Suppressor macrophage treated with lipopolysaccharide for 4 hours (primary cell): ENCODE measurements at places on chromosomes 6 and 20.
A peak's percentile ranks its signal among the peaks of the same experiment; 100 is the strongest.

DNA sequence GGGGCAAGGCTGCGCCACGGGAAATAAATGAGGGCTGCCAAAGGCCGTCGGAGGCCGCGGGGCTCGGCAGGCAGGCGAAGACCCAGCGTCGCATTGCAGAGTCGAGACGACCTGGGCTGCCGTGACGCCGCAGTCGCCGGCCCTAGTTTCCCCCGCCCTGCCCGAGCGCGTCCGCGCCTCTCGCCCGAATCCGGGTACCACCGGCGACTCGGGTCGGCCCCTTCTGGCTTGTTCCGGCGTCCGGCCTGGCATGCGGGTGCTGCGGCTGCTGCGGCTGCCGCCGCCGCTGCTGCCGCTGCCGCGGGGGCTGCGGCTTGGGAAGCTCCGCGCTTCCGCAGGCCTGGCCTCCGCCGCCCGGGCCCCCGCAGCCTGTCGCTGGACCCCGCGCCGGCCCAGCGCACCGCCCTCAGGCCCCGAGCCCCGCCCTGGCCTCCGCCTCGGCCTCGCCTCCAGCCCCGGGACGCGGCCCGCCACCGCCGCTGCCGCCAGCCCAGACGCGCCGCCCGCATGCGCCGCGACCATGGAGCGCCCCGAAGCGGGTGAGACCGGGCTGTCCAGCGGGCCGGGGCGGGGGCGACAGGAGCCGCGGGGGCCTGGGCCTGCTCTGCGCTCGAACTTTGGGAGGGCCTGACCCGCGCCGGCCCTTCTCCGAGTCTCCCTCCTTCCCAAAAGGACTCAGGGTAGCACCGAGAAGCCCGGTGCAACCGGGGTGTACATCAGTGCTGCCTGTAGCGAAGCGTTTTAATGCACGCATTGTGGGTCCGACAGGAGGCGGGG, at the start of gene AKAP7:
Gene AKAP7, plus strand, starts transcription at position 224 of the 777 bp plus-strand sequence. Its CDS starts 297 bp downstream, at position 521.
- peak; percentile 71 for DNase-seq

GRCh38 chr6:114940181-114940580, 597.4 kb upstream of the HS3ST5 start:
- DNase-seq, result no peak

DNA sequence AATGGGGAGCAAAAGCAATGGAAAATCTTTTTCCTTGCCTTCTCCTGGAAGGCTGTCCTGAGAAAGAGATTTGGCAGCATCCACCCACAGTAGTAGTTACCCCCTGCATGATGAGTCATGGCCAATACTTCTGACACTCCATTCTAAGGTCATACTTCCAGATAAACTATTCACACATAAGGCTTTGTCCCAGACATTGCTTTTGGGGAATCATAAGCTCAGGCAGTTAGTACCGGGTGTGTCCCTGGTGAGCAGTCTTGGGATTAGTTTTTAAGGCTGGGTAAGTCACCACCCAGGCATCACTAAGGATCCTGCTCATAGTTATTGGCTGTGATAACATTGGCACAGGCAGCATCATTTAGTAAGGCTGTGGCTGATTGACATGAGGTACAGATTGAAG, 160.6 kb upstream of the GGTLC1 start:
- DNase-seq, result no peak

DNA sequence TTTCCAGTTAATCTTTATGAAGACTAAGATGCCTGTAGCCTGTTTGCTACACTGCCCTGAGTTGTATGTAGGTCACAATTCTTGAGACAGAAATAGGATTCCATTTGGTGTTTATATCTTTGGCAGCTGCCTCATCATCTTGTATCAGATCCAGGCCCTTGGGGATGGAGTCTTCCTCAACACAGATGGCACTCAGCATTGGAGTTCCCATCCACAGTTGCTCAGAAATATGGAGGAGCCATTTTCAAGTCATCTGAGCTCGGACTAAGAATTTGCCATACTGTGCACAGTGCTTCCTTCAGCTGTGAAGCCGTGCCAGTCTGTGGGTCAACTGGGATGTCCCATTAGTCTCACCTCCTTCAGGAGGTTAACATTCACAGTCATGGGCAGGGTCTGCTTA, 156.6 kb downstream of the ZDHHC14 start:
- no peak for DNase-seq

GRCh38 chr20:5504061-5504739, 187.4 kb upstream of the PROKR2 start:
- peak; percentile 17 for DNase-seq

DNA sequence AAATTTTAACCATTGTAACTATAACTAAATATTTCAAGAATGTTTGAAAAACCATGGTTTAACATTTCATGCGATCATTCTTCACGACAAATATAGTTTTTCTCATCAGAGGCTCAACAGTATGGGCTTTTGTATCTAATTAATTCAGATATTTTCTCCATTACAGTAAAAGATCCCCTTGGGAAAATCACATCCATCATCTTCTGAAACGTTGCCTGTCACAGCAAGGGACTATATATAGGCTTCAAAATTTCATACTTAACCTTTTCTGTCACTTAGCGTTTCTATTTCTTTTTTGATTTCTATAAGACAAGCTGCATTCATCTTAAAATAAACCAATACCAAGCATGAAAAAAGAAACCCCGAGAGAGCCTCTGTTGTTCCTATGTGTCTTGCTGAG, 710.0 kb downstream of the PRKN start:
- no peak for DNase-seq

DNA sequence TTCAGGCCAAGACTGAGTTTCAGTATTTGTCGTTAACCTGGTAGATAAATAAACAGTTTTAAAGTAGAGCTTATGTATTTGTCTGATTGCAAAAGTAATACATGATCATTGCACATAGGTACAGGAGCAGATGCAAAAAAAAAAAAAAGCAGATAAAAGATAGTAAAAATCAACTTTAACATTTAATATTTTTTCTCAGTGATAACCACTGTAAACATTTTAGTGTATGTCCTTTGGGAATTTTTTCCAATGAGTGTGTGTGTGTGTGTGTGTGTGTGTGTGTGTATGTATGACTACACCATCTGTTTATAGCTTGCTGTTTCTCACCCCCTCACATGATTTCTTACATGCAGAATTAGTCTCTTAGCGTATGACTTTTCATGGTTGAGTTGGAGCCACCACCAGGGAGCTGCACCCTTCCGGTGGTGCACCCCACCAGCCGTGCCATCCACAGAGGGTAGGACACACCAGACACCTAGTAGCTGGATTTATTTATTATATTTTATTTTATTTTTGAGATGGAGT, 26.3 kb downstream of the WRNIP1 start:
- DNase-seq, result peak; percentile 21

DNA sequence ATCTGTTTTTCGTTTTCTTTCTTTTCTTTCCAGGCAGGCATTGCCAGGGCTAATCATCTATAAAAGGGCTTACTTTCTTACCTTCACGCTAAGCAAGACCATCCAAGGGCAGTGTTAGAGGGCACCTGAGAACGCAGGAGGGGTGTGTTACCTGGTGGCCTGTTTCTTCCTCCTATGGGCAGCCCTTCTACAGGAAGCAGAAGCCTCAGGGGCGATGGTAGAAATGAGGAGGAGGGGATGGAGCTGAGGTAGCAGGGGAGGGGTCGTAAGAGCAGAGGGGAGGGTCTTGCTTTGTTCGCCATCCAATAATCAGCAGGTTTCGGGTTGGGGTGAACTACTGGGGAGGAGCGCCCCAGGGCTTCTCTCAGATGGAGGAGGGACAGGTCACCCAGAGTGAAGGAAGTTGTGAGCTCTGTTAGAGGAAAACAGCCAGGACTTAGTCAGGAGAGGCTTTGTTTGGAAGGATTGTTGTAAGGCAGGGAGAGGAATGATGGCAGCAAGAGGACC, 1.5 kb upstream of the CCR6 start:
- no peak for DNase-seq

DNA sequence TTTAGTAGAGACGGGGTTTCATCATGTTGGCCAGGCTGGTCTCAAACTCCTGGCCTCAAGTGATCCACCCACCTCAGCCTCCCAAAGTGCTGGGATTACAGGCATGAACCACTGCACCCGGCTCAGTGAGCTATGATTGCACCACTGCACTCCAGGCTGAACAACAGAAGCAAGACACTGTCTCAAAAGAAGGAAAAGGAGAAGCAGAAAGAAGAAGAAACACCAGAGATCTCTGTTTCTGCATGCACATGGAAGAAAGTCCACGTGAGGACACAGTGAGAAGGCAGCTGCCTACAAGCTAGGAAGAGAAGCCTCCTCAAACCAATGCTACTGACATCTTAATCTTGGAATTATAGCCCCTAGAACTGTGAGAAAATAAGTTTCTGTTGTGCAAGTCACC, 16.0 kb downstream of the ECT2L start:
- DNase-seq, result peak; percentile 57

DNA sequence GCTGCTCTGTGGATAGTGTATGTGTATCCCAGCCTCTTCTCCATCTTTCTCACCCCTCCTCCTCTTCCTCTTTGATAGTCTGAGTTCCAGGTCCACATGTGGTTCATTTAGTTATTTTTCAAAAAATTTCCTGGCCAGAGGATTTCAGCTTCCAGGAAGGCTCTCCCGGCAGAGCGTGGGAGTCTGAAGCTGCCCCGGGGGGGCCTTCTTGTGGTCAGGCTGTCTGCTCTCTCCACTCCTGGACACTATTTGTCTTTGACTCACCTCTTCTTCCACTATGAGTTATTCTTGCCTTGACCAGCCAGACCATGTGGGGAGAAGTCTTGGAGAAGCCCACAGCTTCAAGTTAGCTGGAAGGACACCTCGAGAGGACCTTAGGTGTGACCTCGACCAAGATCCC, 258.8 kb downstream of the CDC5L start:
- DNase-seq, result no peak

GRCh38 chr6:166562726-166563125, 23.8 kb downstream of the RAMACL start:
- no peak for DNase-seq

DNA sequence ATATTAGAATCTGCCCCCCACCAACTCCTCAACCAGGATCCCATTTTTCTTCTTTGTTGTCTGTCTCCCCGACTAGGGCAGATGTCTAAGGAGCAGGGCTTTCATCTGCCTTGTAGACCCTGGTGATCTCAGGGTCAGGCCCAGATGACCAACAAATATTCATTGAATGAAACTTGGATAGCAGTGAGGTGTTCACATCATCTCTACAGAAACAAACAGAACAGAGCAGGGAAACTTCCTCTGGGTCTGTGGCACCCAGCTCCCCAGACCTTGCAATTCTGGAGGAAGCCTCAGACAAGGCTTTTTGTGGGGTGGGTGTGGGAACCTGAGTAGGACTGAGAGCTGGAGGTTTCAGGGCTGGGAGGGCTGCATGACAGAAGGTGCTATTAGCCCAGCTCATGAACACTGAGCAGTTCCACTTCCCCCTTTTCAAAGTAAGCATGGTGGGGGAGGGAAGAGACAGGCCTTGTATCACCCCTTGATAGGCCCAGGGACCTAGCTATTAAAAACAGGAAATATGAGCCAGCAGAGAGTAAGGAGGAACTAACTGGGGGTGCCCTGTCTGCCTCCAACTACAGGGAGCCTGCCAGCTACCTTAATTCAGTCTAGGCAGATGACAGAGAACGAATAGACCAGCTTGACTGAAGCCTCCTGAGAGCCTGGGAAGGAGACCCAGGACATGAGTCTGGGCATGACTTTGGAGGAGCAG, 37.3 kb upstream of the TOP1 start:
- DNase-seq, result peak; percentile 93

DNA sequence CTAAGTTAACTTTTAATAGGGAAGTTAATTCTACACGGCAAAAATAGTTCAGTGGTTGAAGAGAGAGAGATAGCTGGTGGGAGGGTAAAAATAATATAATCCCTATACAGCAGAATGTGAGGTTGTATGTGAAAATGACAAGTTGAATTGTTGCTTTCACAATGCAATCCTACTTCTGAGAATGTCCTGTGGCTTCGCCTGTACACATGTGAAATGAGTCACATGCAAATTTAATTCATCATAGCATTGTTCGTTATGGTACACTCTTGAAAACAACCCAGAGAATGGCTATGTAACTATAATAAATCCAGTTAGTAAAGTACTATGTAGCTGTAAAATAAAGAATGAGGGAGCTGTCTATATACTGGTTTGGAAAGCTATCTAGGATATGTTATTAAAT, 46.0 kb upstream of the HINT3 start:
- peak; percentile 78 for DNase-seq

DNA sequence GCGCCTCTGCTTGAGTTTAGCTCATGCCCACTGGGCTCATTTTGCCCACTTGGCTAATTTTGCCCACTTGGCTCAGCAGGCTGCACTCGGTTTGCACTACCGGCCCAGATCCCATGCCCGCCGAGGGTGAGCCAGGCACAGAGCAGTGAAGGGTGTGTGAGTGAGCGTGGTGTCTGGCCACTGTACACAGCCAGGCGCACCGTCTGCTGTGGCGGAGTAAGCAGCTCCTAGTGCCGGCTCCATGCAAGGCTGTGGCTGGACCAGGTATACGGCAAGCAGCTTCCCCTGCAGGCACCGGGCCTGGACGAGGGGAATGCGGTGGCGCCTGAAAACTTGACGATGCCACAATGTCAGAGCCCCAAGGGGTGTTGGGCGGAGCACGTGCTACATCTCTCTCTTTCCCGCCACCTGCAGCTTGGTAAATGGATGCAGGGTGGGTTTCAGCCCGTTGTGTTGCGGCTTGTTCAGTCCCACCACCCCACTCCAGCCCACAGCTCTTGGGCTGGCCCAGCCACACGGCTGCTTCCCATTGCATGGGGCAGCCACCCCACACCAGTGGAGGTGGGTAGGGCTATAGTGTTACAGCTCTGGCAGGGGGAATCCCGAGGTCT, 9.9 kb downstream of the OR2B6 start:
- no peak for DNase-seq

- peak; percentile 87 for DNase-seq
Measured at GRCh38 chr6:46044881-46045617, 29.4 kb upstream of the CLIC5 start.

DNA sequence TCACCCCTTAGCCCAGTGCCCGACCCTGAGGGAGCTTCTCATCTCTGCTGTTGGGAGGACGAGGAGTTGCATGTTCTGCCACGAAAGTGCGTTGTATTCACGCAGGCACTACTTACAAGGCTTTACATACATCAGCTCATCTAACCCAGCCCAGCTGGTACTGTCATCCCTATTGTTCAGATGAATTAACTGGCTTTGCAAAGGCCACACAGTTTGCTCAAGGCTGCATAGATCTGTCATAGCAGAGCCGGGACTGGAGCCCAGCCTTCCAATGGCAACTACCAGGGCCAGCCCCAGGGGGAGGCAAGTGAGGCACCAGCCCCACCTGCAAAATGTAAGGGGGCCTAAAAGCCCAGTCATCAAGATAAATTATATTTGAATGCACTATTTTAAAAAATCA, 257.6 kb downstream of the NFATC2 start:
- no peak for DNase-seq

DNA sequence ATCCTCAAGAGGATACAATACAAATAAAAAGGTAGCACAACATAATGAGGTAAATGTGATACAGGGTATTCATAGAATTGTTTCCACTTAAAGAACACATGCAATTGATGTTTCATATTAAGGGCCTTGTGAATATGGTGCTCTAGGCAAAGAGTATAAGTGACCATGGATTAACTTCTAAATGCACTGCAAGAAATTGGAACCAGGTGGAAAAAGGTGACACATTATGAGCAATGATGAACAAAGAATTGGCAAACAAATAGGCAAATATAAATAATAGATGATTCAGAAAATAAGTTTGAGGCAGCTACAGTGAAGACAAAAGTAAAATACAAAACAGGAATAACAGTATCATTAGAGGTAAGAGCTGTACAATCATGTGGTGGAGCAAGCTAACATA, 192.0 kb downstream of the GRIK2 start:
- DNase-seq, result no peak
